Naive thymus-derived CD8-positive, alpha-beta T cell (primary cell): ENCODE measurements at places on chromosomes 6 and 20.

GRCh38 chr6:16179970-16180431 lies 51.1 kb downstream of the MYLIP start:
- H3K27ac ChIP-seq = peak overlapping the region; percentile 35
- peak overlapping the region; percentile 12 for H3K4me3 ChIP-seq
- peak; percentile 61 for DNase-seq
- peaks cover 19% of the 10 kb centered on the region for H3K36me3 ChIP-seq

- H3K27me3 ChIP-seq = peaks cover 70% of the 10 kb centered on the region
- no peaks in the 10 kb centered on the region for H3K36me3 ChIP-seq
- H3K4me1 ChIP-seq = peaks cover 10% of the 10 kb centered on the region
These were observed 779 bp upstream of the KCNG1 start for GRCh38 chr20:51023617-51024155.

GRCh38 chr6:151025076-151025475 lies 159.6 kb downstream of the MTHFD1L start:
- no peaks in the 10 kb centered on the region for H3K27me3 ChIP-seq
- no peak overlapping the region for H3K27ac ChIP-seq
- peaks cover 11% of the 10 kb centered on the region for H3K36me3 ChIP-seq
- H3K4me3 ChIP-seq = no peak overlapping the region
- H3K4me1 ChIP-seq = no peaks in the 10 kb centered on the region
- no peak for DNase-seq

- peak overlapping the region; percentile 80 for H3K27ac ChIP-seq
- DNase-seq = no peak
- peak overlapping the region; percentile 48 for H3K4me3 ChIP-seq
These were observed 245.9 kb downstream of the FARS2 start for GRCh38 chr6:5507131-5507681.

GRCh38 chr6:17150096-17150495 lies 48.2 kb downstream of the STMND1 start:
- no peaks in the 10 kb centered on the region for H3K4me1 ChIP-seq
- H3K27ac ChIP-seq = no peak overlapping the region
- no peaks in the 10 kb centered on the region for H3K27me3 ChIP-seq
- no peaks in the 10 kb centered on the region for H3K36me3 ChIP-seq
- DNase-seq = no peak

DNA sequence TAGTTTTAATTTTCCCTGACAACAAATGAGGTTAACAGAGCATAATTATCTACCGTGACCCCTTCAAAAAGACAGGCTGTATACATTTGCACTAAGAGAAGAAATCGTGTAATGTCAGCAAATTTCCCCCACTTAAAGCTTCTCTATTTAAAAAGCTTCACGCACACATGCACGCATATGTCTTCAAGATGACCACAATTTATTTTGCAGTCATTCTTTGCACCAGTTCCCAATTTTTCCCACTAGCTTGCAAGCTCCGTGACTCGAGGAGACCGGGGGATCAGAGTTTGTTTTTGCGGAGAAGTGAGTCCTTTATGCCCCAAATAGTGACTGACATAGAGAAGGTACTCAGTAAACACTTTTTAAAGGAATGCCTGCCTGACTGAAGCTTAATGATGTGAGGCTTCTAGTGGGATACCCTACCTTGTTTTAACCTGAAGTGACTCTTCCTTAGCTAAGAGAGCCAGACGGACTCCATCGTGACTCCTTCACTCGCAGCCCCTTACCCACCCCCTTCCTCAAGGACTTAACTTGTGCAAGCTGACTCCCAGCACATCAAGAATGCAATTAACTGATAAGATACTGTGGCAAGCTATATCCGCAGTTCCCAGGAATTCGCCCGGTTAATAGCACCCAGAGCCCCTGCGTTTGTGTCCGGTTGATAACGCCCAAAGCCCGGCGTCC lies 9.3 kb upstream of the NQO2 start:
- H3K36me3 ChIP-seq = no peaks in the 10 kb centered on the region
- peak overlapping the region; percentile 98 for H3K27ac ChIP-seq
- H3K4me3 ChIP-seq = peak overlapping the region; percentile 82
- peaks cover 31% of the 10 kb centered on the region for H3K4me1 ChIP-seq

DNA sequence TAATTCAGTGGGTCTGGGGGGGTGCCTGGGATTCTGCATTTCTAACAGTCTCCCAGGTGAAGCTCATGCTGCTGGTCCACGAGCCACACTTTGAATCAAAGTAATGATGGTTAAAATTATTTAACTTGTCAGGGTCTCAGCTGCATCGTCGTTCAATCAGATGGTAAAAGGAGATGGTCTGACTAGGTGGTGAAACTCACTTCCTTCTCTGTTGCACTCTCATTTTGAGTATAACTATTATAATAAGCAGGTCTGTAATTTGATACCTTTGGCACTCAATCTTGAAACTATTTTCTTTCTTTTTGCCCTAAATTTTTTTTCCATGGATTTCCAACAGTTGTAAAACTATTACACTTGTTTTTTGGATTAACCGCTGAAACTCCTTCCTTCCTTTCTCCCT lies 292.5 kb downstream of the FARS2 start:
- no peaks in the 10 kb centered on the region for H3K27me3 ChIP-seq
- H3K4me1 ChIP-seq = peaks cover 4% of the 10 kb centered on the region
- peaks cover 16% of the 10 kb centered on the region for H3K36me3 ChIP-seq
- no peak overlapping the region for H3K4me3 ChIP-seq
- no peak for DNase-seq
- peak overlapping the region; percentile 1 for H3K27ac ChIP-seq

DNA sequence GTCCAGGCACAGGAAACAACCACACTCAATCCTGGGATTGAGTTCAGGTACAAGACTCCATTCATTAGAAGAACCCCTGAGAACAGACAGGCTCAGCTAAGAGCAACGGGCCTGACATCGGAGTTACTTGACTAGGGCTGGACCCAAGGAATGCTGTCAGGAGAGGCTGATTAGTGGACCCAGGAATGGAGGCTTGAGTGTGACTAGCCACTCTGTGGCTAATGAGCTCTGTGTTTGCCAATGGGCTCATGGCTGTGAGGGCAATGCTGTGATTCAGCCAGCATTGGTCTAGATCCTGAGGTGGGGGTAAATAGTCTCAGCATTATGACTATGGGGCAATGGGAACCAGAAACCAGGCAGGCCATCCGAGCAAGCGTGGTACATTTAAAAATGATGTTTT lies 71.8 kb downstream of the RIOK1 start:
- H3K4me1 ChIP-seq = peaks cover 2% of the 10 kb centered on the region
- H3K27ac ChIP-seq = peak overlapping the region; percentile 77
- H3K4me3 ChIP-seq = no peak overlapping the region
- peaks cover 6% of the 10 kb centered on the region for H3K27me3 ChIP-seq

GRCh38 chr6:37483917-37484785 lies 15.5 kb downstream of the CCDC167 start:
- DNase-seq = peak; percentile 75
- no peaks in the 10 kb centered on the region for H3K36me3 ChIP-seq
- peaks cover 21% of the 10 kb centered on the region for H3K4me1 ChIP-seq

- H3K4me1 ChIP-seq = peaks cover 15% of the 10 kb centered on the region
- no peaks in the 10 kb centered on the region for H3K27me3 ChIP-seq
- no peak overlapping the region for H3K27ac ChIP-seq
- no peak for DNase-seq
- H3K4me3 ChIP-seq = no peak overlapping the region
These were observed 11.7 kb downstream of the ARFGEF2 start for GRCh38 chr20:48933017-48933766.

GRCh38 chr20:62876902-62877816 lies 15.5 kb upstream of the TCFL5 start:
- peak overlapping the region; percentile 50 for H3K4me3 ChIP-seq
- no peak for DNase-seq
- H3K4me1 ChIP-seq = peaks cover 15% of the 10 kb centered on the region

GRCh38 chr6:128438393-128438792 lies 82.0 kb downstream of the PTPRK start:
- no peaks in the 10 kb centered on the region for H3K4me1 ChIP-seq
- DNase-seq = no peak
- H3K27me3 ChIP-seq = peaks cover 3% of the 10 kb centered on the region

DNA sequence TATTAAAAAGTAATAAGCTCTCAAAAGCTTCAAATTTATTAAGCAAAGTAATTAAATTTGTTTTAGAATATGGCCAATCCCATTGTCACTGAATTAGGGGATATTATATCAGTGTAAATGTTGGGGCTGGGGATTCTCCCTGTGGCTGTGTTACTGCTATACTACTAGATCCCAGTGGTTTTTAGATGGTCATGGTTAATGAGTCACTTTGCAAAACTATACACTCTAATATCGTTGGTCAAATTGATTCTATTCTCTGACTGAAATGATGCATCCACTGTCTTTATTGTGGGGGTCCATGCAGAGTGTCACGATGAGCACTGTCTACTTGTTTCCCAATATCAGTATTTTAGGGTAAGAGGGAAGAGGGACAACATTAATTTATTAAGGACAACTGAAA lies 336.9 kb upstream of the PREP start:
- DNase-seq = no peak
- no peaks in the 10 kb centered on the region for H3K4me1 ChIP-seq
- no peaks in the 10 kb centered on the region for H3K36me3 ChIP-seq
- no peak overlapping the region for H3K4me3 ChIP-seq
- no peak overlapping the region for H3K27ac ChIP-seq
- H3K27me3 ChIP-seq = peaks cover 9% of the 10 kb centered on the region

- H3K4me1 ChIP-seq = no peaks in the 10 kb centered on the region
- no peak overlapping the region for H3K27ac ChIP-seq
- DNase-seq = no peak
- no peaks in the 10 kb centered on the region for H3K27me3 ChIP-seq
These were observed 7.2 kb upstream of the SNX14 start for GRCh38 chr6:85600713-85601313.

- no peaks in the 10 kb centered on the region for H3K4me1 ChIP-seq
- no peak overlapping the region for H3K4me3 ChIP-seq
- no peaks in the 10 kb centered on the region for H3K27me3 ChIP-seq
- H3K27ac ChIP-seq = no peak overlapping the region
These were observed 77.3 kb downstream of the TRMT11 start for GRCh38 chr6:126063512-126064146.

GRCh38 chr20:22499515-22500166 lies 84.7 kb downstream of the FOXA2 start:
- no peak overlapping the region for H3K4me3 ChIP-seq
- H3K4me1 ChIP-seq = no peaks in the 10 kb centered on the region
- no peak for DNase-seq
- H3K27ac ChIP-seq = no peak overlapping the region
- no peaks in the 10 kb centered on the region for H3K36me3 ChIP-seq

GRCh38 chr6:35049900-35050756 lies 91.0 kb downstream of the TCP11 start:
- no peaks in the 10 kb centered on the region for H3K36me3 ChIP-seq
- no peak overlapping the region for H3K27ac ChIP-seq
- no peaks in the 10 kb centered on the region for H3K27me3 ChIP-seq
- H3K4me3 ChIP-seq = no peak overlapping the region

- peak; percentile 53 for DNase-seq
- peak overlapping the region; percentile 40 for H3K4me3 ChIP-seq
- H3K36me3 ChIP-seq = peaks cover 5% of the 10 kb centered on the region
- peak overlapping the region; percentile 99 for H3K27ac ChIP-seq
These were observed 112.0 kb downstream of the BACH2 start for GRCh38 chr6:90184334-90185298.

DNA sequence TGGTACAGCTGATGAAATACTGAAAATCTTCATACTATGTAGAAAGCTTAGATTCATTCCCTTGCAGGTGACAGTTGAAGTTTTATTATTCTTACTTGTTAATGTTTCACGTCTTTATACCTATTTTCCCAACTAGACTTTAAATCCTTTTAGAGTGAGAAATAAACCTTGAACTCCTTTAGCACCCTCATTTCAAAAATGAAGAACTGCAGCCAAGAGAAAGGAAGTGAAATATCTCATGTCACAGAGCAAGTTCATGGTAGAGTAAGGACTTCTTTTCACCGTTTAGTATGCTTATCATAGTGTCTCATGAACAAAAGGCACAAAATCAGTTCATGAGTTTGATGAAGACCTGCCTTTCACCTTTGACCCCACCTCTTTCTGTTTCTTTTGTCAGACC lies 38.5 kb downstream of the ORC3 start:
- no peaks in the 10 kb centered on the region for H3K36me3 ChIP-seq
- H3K27ac ChIP-seq = no peak overlapping the region
- no peaks in the 10 kb centered on the region for H3K4me1 ChIP-seq
- no peak overlapping the region for H3K4me3 ChIP-seq
- no peaks in the 10 kb centered on the region for H3K27me3 ChIP-seq

- H3K36me3 ChIP-seq = no peaks in the 10 kb centered on the region
- no peak for DNase-seq
- no peaks in the 10 kb centered on the region for H3K27me3 ChIP-seq
- H3K4me1 ChIP-seq = no peaks in the 10 kb centered on the region
- no peak overlapping the region for H3K27ac ChIP-seq
- no peak overlapping the region for H3K4me3 ChIP-seq
These were observed 35.3 kb upstream of the CLIC5 start for GRCh38 chr6:46050845-46051405.

GRCh38 chr6:139338795-139339194 lies 35.7 kb downstream of the CITED2 start:
- H3K27me3 ChIP-seq = no peaks in the 10 kb centered on the region
- H3K4me1 ChIP-seq = peaks cover 15% of the 10 kb centered on the region
- no peak for DNase-seq
- no peak overlapping the region for H3K27ac ChIP-seq

DNA sequence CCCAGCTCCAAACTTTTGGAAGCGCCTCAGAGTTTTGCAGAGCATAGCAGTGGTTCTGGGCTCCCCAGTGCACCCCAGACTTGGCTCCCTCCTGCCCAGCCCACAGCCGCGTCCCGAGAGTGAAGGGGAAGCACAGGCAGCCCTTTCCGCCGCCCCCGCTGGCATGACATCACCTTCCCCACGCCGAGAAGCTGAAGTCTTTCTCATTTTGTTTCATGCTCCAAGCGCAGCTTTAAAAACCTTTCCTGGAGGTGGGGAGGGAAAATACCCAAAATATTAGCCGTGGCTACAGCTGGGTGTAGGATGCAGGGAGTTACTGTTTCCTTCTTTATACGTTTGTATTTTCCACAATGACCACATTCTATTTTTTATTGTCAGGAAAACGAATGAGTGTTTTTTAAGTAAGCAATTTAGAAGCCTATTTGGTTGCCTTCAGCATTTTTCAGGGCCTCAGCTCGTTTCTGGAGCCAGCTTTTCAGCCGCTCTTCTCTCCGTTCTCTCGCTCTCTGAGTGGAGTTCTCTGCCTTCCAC lies 72.9 kb downstream of the SNX5 start:
- H3K36me3 ChIP-seq = no peaks in the 10 kb centered on the region
- DNase-seq = no peak
- no peak overlapping the region for H3K4me3 ChIP-seq
- H3K27me3 ChIP-seq = peaks cover 22% of the 10 kb centered on the region
- H3K27ac ChIP-seq = peak overlapping the region; percentile 50

- DNase-seq = no peak
- H3K4me3 ChIP-seq = peak overlapping the region; percentile 85
- no peaks in the 10 kb centered on the region for H3K36me3 ChIP-seq
- peak overlapping the region; percentile 79 for H3K27ac ChIP-seq
- no peaks in the 10 kb centered on the region for H3K27me3 ChIP-seq
These were observed 1.2 kb downstream of the NCOA5 start for GRCh38 chr20:46088409-46089166.

DNA sequence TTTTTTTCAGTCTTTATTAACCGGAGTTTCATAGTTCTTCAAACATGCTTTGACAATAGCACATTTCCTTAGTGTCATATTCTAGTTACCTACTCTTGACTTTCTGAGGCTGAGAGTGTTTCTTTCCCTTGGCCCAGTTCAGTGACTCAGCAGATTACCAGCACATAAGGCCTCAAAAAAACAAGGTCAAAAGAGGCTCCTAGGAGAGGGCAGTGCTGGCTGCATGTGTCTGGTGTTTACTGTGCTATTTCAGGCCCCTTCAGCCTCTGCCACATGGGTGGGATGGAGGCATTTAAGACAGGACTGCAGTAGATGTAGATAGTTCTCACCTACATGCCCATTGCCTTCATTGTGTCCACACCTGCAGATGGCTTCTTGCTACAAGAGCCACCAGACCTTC lies 198.2 kb upstream of the SSTR4 start:
- DNase-seq = no peak
- no peaks in the 10 kb centered on the region for H3K36me3 ChIP-seq
- H3K4me1 ChIP-seq = no peaks in the 10 kb centered on the region

GRCh38 chr20:61364147-61364546 lies 112.1 kb downstream of the CDH4 start:
- DNase-seq = no peak
- H3K36me3 ChIP-seq = no peaks in the 10 kb centered on the region
- H3K27me3 ChIP-seq = no peaks in the 10 kb centered on the region
